Activated naive CD8-positive, alpha-beta T cell treated with anti-CD3 and anti-CD28 coated beads for 36 hours (primary cell): ENCODE measurements at places on chromosomes 2 and 18. TPM values are rescaled to one million over a fixed set of nuclear protein-coding genes. Genes with fewer than 3 reads are reported as not detected.

Gene AFF3
- total RNA-seq, result 2.9 TPM

Gene GPR45
- not detected for total RNA-seq

GRCh38 chr2:14635391-14635871, 2.9 kb downstream of the LRATD1 start:
- H3K4me3 ChIP-seq, result no peak overlapping the region
- peaks cover 63% of the 10 kb centered on the region for H3K27me3 ChIP-seq
- H3K36me3 ChIP-seq, result no peaks in the 10 kb centered on the region
- H3K27ac ChIP-seq, result no peak overlapping the region
- H3K4me1 ChIP-seq, result no peaks in the 10 kb centered on the region
- no peak for DNase-seq

DNA sequence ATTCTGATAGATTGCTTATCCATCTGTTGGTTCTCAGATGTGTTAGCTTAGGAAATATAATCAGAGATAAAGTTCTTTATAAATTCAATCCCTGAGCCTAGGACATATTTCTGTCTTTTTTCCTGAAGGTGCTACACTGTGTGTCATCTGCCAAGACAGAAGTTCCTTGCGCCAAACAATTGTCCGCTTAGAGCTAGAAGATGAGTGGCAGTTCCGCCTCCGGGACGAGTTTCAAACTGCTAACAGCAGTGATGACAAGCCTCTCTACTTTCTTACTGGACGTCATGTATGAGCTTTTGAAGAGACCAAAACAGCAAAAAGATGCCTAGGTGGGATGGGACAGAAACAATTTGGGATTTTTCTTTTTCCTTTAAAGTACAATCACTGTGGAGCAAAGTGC, 78.0 kb downstream of the ESCO1 start:
- H3K27ac ChIP-seq, result no peak overlapping the region
- no peak overlapping the region for H3K4me3 ChIP-seq
- peaks cover 14% of the 10 kb centered on the region for H3K36me3 ChIP-seq
- DNase-seq, result no peak
- H3K27me3 ChIP-seq, result no peaks in the 10 kb centered on the region
- peaks cover 4% of the 10 kb centered on the region for H3K4me1 ChIP-seq

DNA sequence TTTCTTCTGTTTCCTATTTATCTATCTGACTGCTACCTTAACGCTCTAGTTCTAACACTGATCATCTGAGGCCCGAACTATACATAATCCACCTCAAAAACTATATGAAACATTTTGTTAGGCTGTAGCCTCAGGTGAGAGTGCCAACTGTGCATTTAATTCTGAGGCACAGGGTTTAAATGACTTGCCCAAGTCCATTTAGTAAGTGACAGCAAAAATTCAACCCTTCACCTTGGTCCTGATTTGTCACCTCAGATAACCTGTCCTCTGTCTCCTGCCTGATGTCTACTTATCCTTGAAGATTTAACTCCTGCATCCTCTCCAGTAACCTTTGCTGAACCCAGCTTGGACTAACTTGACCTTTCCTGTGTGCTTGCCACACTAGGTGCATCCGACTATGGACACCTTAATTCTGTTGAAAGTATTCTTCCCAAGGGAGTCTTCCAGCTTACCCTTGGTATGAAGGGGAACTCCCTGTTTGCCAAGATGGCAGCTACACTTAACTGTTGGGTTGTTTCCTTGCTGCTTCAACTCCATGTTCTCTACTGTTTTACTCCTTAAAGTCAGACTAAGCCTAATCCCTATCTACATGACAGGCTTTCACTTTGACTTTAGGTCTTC, 23.5 kb downstream of the CD302 start:
- H3K27me3 ChIP-seq, result no peaks in the 10 kb centered on the region
- H3K36me3 ChIP-seq, result peaks cover 12% of the 10 kb centered on the region
- no peak overlapping the region for H3K4me3 ChIP-seq
- peak overlapping the region; percentile 30 for H3K27ac ChIP-seq
- no peak for DNase-seq
- no peaks in the 10 kb centered on the region for H3K4me1 ChIP-seq

- DNase-seq, result no peak
- H3K4me1 ChIP-seq, result peaks cover 6% of the 10 kb centered on the region
- H3K27ac ChIP-seq, result no peak overlapping the region
Measured at GRCh38 chr18:56108478-56109367, 520.7 kb upstream of the TCF4 start.

DNA sequence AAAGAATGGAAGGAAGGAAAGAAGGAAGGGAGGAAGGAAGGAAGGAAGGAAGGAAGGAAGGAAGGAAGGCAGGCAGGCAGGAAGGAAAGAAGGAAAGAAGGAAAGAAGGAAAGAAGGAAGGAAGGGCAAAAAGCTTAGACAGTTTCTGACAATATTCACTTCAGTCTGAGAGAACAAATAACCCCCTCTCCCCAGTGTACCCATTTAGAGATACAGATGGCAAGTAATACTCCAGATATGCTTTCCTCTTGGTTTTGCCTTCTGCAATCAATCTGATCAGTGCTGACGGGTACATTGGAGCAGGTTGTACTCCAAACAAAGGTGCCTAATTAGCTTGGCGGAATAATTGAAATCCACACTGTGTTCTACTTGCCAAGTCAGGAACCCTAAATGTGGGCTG, 534.6 kb upstream of the TMEFF2 start:
- no peaks in the 10 kb centered on the region for H3K4me1 ChIP-seq
- H3K36me3 ChIP-seq, result no peaks in the 10 kb centered on the region
- DNase-seq, result no peak
- H3K27ac ChIP-seq, result no peak overlapping the region

Gene UGT1A10
- total RNA-seq, result not detected

Gene CBLN2
- not detected for total RNA-seq

- no peak overlapping the region for H3K27ac ChIP-seq
- no peak for DNase-seq
- peaks cover 1% of the 10 kb centered on the region for H3K4me1 ChIP-seq
Measured at GRCh38 chr18:79859314-79859713, 61.6 kb downstream of the KCNG2 start.

DNA sequence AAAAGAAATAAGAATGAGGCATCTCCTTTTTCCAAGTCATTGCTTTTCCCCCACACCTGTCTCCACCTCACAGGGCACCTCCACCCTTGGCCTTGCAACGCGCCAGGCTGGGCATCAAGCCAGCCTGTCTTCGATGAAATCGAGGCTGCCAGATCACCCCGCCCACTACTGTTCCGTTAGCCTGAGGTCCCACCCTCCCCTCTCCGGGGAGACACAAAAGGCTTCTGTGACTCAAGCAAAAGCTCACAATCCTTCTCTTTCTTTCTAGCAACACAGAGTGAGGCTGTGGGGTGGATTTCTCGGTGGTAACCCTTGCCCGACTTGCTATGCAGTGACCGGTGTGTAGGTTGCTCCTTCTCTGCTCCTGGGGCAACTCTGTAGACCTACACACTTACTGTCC, 9.9 kb downstream of the TNP1 start:
- peak; percentile 33 for DNase-seq
- peak overlapping the region; percentile 36 for H3K27ac ChIP-seq
- no peaks in the 10 kb centered on the region for H3K36me3 ChIP-seq
- H3K4me1 ChIP-seq, result peaks cover 8% of the 10 kb centered on the region

DNA sequence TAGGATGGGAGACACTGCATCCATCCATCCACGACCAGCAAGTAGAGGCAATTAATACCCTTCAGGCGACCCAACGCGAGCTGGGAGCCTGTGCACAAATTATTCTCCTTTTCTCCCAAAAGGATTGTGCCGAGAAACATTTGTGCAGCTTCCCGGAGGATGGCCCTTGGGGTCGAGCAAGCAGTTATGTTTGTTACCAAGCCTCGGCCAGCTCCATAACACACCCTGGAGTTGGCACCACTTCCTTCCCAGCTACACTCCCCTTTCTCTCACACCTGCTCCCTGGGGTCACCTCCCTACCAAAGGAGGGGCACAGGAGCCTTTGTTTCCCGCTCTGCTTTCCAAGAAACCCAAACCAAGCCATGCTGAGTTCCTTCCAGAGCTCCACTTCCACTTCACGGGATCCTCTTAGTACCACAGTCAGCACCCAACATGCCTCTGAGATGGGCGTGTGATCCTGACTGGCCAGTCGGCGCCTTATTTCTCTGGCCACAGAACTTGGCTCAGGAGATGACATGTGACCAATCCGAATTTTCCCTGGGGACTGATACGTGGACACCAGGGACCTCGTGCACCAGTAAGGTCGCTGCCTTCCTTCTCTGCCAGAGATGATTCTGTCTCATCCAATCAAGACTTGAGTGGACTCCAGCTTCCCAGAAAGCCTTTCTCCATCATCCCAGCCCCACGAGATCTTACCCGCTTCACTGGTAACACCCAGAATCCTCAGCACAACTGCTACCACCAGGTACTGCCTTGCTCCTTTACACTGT, 28.5 kb downstream of the GPR55 start:
- DNase-seq, result no peak
- H3K27ac ChIP-seq, result no peak overlapping the region
- peaks cover 41% of the 10 kb centered on the region for H3K4me1 ChIP-seq
- H3K4me3 ChIP-seq, result no peak overlapping the region
- peaks cover 3% of the 10 kb centered on the region for H3K36me3 ChIP-seq

DNA sequence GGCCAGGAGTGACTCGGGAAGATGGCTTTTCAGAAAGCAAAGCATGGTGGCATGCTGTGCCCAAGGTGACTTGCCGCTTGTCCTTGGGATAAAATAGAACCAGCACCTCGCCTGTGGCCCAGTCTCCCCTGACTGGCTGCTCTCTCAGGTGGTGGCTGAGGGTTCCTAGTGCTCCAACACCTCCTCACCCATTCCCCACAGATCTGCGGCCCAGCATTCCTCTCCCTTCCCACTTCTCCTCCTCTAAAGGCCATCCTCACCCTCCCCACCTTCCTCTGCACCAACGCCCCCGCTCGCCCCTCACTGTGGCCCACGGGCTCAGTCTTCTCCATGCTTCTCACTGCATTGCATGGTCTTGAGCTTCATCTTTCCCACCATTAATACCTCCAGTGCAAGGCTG, 132.4 kb downstream of the PXDN start:
- H3K27ac ChIP-seq, result no peak overlapping the region
- H3K27me3 ChIP-seq, result peaks cover 6% of the 10 kb centered on the region
- DNase-seq, result no peak
- H3K4me3 ChIP-seq, result no peak overlapping the region
- no peaks in the 10 kb centered on the region for H3K36me3 ChIP-seq

GRCh38 chr2:64989982-64990614, 899 bp downstream of the SLC1A4 start:
- H3K36me3 ChIP-seq, result peaks cover 35% of the 10 kb centered on the region
- peak overlapping the region; percentile 58 for H3K27ac ChIP-seq
- peaks cover 34% of the 10 kb centered on the region for H3K4me1 ChIP-seq
- H3K27me3 ChIP-seq, result peaks cover 27% of the 10 kb centered on the region

DNA sequence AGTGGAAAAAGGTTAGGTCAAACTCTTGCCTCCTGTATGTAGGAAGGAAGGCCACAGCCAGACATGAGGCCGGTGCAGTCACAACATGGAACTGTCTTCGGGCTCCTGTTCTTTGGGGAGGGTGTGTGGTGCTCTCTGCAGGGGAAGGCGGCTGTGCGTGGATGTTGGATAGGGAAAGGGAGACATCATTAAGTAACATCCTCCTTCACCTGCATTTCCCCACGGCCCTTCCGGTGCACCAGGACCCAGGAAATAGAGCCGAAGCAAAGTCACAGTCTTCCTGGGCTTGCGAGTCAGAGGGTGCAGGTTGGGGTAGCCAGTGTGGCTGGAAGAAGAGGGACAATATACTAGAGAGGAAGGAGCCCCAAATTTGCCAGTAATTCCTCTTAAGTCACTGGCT, 78.9 kb upstream of the SMAD7 start:
- no peak for DNase-seq
- H3K36me3 ChIP-seq, result peaks cover 4% of the 10 kb centered on the region
- H3K27ac ChIP-seq, result no peak overlapping the region
- peaks cover 14% of the 10 kb centered on the region for H3K4me1 ChIP-seq
- peaks cover 3% of the 10 kb centered on the region for H3K27me3 ChIP-seq

GRCh38 chr2:110802208-110802932, 70.0 kb downstream of the ACOXL start:
- H3K36me3 ChIP-seq, result no peaks in the 10 kb centered on the region
- H3K27ac ChIP-seq, result no peak overlapping the region
- H3K4me1 ChIP-seq, result peaks cover 13% of the 10 kb centered on the region
- DNase-seq, result no peak
- H3K4me3 ChIP-seq, result no peak overlapping the region
- peaks cover 59% of the 10 kb centered on the region for H3K27me3 ChIP-seq

DNA sequence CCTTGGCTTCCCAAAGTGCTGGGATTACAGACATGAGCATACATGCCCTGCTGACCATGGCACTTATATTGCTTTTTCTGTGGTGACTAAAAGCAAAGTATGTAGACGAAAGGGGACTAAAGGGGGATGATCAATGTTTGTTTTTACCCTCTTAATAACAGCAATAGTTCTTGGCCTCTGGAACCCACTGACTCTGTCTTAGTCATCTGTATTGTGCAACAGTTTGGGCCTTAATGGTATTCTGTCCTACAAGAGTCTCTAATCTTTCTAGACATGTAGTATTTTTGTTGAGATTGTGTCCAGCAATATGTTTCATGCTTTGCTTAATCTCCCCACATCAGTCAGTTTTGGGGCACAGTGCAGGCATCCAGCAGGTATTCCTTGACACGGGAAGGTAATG, 359.9 kb upstream of the FANCL start:
- H3K27me3 ChIP-seq, result peaks cover 4% of the 10 kb centered on the region
- no peaks in the 10 kb centered on the region for H3K4me1 ChIP-seq
- DNase-seq, result no peak
- no peak overlapping the region for H3K4me3 ChIP-seq
- no peaks in the 10 kb centered on the region for H3K36me3 ChIP-seq
- H3K27ac ChIP-seq, result no peak overlapping the region

GRCh38 chr2:237440819-237441281, 26.9 kb upstream of the COL6A3 start:
- peaks cover 2% of the 10 kb centered on the region for H3K36me3 ChIP-seq
- H3K4me3 ChIP-seq, result peak overlapping the region; percentile 18
- H3K4me1 ChIP-seq, result peaks cover 56% of the 10 kb centered on the region

DNA sequence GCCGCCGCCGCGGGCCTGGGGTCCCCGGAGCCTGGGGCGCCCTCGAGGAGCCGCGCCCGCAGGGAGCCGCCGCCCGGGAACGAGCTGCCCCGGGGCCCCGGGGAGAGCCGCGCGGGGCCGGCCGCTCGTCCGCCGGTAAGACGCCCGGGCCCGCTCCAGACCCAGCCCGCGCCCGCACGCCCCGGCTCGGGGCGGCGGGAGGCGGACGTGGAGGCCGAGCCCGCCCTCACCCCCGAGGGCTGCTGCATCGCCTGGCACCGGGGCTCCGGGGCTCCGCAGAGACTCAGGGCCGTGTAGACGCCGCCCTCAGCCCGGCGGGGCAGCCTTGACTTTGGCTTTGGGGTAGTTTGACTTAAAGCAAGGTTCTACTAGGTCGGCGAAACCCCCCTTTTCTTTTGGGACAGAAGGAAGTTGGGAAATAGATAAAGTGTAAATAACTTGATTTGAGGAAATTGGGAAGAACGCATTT, 335 bp downstream of the ERFE start:
- H3K36me3 ChIP-seq, result no peaks in the 10 kb centered on the region
- peaks cover 29% of the 10 kb centered on the region for H3K27me3 ChIP-seq
- peak overlapping the region; percentile 69 for H3K4me3 ChIP-seq
- peak; percentile 43 for DNase-seq

- DNase-seq, result no peak
- peaks cover 62% of the 10 kb centered on the region for H3K4me1 ChIP-seq
- H3K27ac ChIP-seq, result no peak overlapping the region
- peaks cover 8% of the 10 kb centered on the region for H3K36me3 ChIP-seq
Measured at GRCh38 chr2:234403074-234403473, 93.8 kb downstream of the ARL4C start.
